ENCODE measurements at places on chromosomes 5 and 9. TPM values are rescaled to one million over a fixed set of nuclear protein-coding genes. Genes with fewer than 3 reads are reported as not detected.

BNIP1 gene
- total RNA-seq, result 16.3 TPM

PPP1R26 gene
- total RNA-seq, result 35.5 TPM

PLCXD3 gene
- 9.8 TPM for total RNA-seq

SH3GL2 gene
- 76.2 TPM for total RNA-seq

UGCG gene
- 83.2 TPM for total RNA-seq

CCIN gene
- not detected for total RNA-seq

C9orf152 gene
- total RNA-seq, result not detected

PCAT7 gene
- total RNA-seq, result not detected

ECPAS gene
- total RNA-seq, result 95.0 TPM

CCNJL gene
- 0.82 TPM for total RNA-seq

SPARC gene
- 74.6 TPM for total RNA-seq

TCF7 gene
- 0.41 TPM for total RNA-seq
